Caki2 (cell line): ENCODE measurements at places on chromosomes 7 and 10.

DNA sequence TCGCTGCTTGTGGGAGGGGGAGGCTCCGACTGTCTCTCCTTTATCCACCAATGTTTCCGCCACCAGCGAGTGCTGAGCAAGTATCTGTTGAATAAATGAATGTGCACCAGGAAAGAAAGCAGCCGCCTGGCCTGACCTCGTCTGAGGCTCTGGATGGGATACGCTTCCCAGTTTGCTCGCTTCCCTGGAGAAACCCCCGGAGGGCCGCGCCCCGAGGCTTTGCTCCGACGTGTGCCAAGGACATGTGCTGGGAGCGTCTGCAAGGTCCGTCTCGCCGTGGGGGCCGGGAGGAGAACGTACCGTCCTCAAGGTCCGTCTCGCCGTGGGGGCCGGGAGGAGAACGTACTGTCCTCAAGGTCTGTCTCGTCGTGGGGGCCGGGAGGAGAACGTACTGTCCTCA, 536.4 kb downstream of the DNAJB6 start:
- DNase-seq: no peak

DNA sequence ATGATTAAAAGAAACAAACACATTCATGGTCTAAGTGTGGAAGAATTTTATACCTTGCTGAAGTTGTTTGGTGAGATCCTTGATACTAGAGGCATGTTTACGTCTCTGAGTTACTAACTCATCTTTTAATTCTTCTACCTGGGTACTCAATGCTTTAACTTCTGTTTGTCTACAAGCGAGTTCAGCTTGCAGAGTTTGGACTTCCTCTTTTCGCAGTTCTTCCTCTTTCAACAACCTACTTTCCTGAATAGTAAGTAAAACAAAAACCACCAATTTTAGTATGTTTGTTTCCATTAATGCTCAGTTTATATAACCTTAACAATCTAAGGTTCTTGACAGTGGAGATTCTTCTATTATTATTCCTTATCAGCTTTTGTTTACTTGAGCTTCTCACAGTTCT, 42.9 kb downstream of the CCDC186 start:
- no peak for DNase-seq

- peak; percentile 72 for DNase-seq
These were observed 31.8 kb downstream of the GSTO2 start for GRCh38 chr10:104300736-104301292.

- no peak for DNase-seq
These were observed 211.1 kb downstream of the MGMT start for GRCh38 chr10:129678186-129678585.

GRCh38 chr7:50212666-50213621, 91.6 kb upstream of the IKZF1 start:
- DNase-seq: no peak

DNA sequence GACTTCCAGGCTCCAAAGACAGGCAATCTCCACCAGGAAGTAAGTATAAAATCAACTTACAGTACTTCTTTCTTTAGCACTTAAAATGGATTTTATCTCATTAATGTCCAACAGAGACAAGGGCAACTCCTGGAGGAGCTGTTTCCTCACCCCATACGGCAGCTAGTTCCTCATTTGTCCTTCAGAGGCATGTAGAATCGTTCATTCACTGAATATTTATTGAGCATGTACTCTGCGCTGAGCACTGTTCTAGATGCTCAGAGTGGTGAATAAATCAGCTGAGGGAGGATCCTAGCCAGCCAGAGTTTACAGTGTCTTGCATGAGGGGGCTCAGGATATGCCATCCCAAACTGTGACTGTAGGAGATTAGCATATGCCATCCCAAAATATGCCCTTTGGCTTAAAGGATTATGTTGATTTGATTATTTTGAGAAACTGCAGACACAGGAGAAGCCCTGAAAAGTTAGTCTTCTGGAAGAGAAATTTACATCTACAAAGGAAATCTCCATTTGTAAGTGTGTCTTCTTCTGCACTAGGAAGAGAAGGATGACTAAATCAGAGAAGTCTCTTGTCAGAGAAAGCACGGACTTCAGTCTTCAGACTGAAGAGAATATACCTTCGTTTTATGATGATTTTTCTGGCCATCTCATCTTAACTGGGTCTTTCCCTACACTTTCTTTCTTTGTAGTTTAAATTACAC, 66.9 kb downstream of the BAMBI start:
- DNase-seq: no peak

- no peak for DNase-seq
These were observed 254.6 kb downstream of the SLC25A13 start for GRCh38 chr7:96067321-96067720.

GRCh38 chr7:45035893-45036292, 35.9 kb downstream of the CCM2 start:
- no peak for DNase-seq

DNA sequence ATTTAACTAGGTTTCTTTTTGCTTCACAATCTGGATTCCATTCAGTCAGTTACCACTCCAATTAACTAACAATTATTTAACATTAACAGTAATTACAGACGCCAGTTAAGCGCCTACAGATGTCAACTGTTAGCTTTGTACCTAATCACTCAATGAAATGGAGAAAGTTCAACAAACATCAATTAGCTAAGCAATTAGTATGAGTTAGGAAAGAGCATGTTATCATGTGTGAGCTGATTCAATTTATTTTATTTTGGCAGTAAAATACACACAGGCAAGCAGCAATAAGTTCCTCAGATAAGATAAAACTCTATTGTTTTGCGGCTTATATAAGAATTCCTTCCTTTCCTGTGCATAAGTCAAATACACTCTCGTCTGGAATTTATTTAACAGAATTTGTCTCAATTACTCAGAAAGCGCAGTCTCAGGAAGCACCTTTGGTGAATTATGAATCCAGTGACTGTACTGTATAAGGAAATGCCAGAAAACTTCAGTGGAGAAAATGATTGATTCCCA, 427.1 kb upstream of the GALNT17 start:
- DNase-seq: no peak

- DNase-seq: peak; percentile 18
These were observed 47.2 kb downstream of the KIF11 start for GRCh38 chr10:92640107-92640506.

GRCh38 chr7:146096994-146097393, 19.6 kb upstream of the CNTNAP2 start:
- DNase-seq: no peak

DNA sequence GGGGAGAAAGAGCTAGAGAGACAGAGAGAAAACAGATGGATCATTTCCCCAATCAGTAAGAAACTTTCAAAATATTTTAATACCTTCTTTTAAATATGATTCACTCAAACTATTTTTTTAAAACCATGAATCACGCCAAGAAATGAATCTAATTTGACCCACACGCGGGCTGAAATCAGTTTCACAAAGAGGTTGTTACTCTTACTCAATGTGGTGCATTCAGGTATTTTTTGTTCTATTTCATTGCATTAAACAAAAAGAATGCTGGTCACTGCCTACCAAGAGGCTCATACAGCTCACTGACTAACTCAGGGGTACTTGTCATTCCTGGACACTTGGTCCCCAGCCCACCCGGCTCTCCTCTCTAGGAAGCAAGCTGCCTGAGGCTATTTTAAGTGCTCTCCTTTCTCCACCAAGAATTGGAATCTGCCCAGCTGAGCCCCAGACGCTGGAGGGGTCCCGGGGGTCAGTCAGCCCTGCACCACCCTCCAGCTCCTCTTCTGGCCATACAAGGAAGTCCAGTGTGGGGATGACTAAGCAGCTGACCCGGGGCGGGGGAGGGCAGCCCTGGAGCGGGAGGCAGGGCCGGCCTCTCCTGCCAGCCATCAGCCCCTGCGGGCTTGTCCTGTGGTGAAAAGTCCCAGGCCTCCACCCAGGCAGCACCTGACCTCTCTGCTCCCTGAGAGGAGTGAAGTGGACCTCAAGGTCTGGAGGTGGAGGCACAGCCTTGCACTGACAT, 21.7 kb upstream of the PFKP start:
- DNase-seq: peak; percentile 99

DNA sequence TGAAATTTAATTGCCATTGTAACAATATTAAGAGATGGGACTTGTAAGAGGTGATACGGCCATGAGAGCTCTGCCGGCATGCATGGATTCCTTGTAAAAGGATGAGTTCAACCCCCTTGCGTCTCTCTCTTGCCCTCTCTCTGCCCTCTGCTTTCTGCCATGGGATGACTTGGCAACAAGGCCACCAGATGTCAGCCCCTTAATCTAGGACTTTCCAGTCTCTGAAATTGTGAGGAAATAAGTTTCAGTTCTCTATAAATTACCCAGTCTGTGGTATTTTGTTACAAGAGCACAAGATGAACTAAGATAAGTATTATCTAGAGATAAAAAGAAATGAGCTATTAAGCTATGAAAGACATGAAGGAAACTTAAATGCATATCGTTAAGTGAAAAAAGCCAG, 145.7 kb upstream of the AHR start:
- DNase-seq: no peak

- no peak for DNase-seq
These were observed 68.4 kb downstream of the HACD1 start for GRCh38 chr10:17548770-17549169.

DNA sequence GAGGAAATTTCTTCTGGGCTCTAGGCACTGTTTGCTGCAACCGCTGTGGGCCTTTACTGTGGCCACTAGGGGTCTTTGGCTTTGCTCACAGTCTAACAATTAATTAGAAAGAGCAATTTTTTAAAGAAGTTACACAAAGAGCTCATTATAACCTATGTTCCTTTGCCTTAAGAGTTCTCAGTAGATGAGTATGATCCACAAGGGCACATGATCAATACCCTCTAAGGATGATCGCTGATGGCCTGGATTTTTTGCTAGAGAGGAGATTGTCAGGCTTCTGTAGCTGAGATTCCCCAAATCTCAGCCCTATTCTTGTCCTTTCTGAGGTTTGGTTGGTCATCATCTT, 80.8 kb upstream of the RHOBTB1 start:
- DNase-seq: no peak

- no peak for DNase-seq
These were observed 589 bp upstream of the ZFAND4 start for GRCh38 chr10:45673074-45673648.

DNA sequence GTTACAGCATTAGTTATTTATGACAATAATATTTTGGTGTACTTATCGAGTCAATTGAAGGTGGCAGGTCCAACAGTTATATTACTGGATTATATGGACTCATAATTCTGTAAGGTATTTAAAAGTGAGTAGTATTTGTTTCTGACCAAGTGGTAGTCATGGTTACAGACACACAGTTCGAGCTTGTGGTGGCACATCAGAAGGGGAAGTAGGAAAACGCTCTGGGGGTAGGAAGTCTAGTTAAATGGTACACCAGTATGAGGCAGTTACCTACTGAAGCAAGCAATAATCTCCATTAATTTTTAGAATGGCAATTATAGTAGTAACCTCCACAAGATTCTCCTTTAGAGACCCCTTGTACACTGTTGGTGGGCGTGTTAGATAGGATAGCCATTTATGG, 541.2 kb downstream of the ETV1 start:
- DNase-seq: no peak

DNA sequence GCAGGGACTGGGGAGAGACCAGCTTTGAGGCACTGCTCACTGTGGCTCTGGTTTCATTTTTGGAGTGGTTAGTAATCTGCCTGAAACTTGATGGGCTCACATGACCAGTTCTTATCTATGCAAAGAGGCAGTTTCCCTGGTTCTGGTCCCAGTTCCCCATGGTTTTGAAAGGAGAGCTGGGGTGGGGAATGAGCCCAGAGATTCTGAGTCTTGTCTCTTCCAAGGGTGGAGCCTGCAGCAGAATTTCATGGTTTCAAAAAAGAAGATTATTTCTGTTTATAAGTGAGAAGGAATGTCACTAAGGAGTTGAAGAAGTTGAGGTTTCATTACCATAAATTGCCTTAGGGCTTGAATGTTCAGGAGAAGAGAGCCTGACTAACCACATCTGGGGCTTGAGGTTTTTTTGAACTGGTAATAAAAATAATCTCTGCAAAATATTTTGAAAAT, 190.2 kb upstream of the HABP2 start:
- DNase-seq: no peak

DNA sequence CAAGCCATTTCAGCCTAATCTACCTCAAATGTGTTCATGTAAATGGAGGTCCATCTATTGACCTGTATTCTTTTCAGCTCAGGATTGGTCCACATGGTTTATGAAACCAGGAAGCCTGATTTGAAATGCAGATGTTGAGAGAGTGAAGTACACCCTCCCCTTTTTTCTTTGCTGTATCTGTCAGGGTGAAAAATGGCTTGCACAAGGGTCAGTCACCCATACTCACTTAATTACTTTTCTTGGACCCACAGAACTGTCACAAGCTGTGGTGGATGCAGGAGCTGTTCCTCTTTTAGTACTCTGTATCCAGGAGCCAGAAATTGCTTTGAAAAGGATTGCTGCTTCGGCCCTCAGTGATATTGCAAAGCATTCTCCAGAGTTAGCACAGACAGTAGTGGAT, 41.2 kb downstream of the SPAG6 start:
- DNase-seq: no peak

DNA sequence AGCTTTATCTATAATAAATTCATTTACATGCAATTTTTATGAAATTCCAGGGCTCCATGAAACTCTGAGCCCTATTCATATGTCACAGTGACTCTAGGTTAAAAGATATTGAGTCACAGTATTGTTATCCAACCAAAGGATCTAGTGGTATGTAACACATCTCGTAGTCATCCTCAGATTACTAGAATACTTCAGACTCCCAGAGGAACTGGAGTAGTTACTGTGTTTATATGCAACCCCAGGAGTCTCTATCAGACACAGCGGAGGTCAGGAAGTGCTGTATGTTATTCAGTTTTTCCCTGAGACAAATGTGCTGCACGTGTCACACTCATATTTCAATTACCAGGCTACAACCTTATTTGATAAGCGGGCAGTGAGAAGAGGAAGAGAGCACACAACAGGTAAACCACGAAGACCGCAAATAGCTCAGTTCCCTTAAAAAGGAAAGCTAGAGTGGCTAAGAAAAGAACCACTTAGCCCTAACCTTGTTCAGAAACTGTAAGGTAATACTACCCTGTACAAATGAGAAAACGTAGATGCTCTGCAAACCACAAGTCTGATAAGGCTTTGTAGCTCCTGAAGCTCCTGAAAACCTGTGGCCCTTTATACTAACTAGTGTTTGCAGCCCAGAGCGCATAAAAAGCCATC, 114.0 kb upstream of the CNTNAP2 start:
- DNase-seq: no peak

- DNase-seq: no peak
These were observed 218.3 kb downstream of the TRIL start for GRCh38 chr7:28739826-28740225.

DNA sequence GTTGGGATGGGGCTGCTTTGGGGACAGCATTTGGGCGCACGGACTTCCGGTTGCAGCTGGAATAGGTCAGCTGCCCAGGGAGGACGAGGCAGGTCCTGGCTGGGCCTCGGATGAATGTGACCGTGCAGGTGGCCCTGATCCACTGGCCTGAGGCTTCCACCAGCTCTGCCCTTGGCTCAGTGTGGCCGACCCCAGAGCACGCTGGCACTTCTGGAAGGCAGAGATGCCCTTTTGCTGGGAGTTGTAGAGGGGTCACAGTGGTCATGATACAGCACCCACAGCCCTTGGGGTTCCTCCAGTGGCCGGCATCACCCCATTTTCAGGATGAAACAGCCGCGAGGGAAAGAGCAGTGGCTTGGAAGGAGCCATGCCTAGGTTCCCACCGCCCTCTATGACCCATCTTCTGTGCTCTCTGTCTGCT, 19.0 kb downstream of the ADCY1 start:
- DNase-seq: no peak

- DNase-seq: peak; percentile 92
These were observed 25.0 kb downstream of the ABLIM1 start for GRCh38 chr10:114632869-114633715.

- peak; percentile 98 for DNase-seq
These were observed 101.0 kb upstream of the SVIL start for GRCh38 chr10:29735628-29736365.

GRCh38 chr7:123961771-123962170, 36.7 kb downstream of the SPAM1 start:
- DNase-seq: peak; percentile 83

- DNase-seq: peak; percentile 29
These were observed 28.1 kb downstream of the XPNPEP1 start for GRCh38 chr10:109895095-109895818.
